NCI-H510A treated with DMSO at 0.1 percent for 48 hours (cell line): ENCODE measurements at places on chromosomes 13 and 19.

- no peak for DNase-seq
These were observed 20.9 kb upstream of the FOSB start for GRCh38 chr19:45446944-45447343.

DNA sequence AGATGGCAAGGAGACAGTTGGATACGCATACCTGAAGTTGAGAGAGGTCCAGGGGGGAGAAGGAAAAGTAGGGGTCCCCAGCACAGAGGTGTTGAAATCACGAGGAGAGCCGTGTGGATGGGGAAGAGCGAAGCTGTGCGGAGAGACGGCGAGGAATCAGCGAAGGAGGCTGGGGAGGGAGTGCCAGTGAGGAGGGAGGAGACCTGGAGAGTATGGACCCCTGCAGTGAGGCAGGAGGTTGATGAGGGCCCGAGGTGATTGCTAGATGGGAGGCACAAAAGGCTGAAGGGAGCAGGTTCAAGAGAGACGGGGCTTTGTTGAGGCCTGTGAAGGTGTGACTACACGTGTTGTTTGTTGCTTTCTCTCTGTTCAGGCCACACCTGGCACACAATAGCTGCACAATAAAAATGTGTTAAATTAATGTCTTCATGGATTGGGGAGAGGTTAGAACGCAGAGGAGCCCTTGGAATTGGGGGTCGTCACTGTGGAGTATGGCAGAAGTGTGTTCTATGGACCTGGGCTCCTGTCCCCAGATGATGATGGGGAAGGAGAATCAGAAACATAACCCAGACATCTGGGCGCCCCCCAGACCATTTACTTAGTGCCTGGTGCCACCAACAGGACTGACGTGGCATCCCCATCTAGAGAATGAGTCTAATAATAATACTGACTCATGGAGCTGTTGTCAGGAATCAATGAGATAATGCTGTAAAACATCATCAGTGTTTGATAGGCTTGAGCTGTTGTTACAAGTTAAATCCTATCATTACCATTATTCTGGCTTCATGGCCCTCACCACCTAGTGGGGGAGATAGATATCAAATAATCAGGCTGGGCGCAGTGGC lies 137.5 kb downstream of the SIPA1L3 start:
- DNase-seq = no peak

GRCh38 chr19:19170053-19170872 lies at the start of gene MEF2B:
TSS of gene MEF2B (minus strand) at chr19:19170263. CDS start at chr19:19150735, 19,528 bp downstream.
- DNase-seq = peak; percentile 56

- DNase-seq = no peak
These were observed 543 bp upstream of the FAM124A start for GRCh38 chr13:51221674-51222036.

DNA sequence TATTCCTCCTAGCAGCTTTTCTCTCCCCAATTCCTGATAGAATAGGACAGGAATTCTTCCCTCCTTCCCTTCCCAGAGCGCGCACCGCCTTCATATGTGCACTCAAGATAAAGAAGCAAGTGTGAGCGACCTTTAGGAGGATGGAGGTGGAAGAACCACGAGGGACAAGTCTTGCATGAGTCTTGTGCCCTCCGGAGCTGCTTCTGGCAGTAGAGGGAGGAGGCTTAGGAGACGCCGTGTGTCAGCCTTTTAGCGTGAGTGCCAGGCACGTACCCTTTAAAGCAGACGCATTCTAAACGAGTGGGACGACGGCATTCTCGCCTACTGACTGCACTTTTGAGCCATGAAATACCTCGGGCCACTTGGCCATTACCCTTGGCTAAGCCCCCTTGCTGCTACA lies 95.4 kb upstream of the RAP2A start:
- no peak for DNase-seq
